DMS79 (cell line): ENCODE measurements at places on chromosomes 4 and X.

DNA sequence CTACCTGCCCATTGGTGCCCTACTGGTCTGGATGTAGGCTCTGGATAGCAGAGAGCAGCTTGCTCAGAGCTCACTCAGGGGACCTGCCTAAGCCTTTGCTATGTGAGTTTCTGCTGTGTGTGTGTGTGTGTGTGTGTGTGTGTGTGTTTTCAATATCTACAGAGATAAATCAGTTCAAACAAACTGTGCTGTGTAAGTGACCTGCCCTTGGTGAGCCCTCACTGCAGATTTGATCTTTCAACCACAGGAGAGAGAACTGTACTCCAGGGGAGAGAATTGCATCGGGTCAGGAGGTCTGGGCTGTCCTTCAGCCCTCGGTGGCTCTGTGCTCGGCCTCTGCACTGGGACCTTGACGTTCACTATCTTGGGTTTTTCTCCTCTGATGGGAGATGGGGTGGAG is 35.0 kb upstream of the CDKN2AIP start:
- DNase-seq, result no peak

DNA sequence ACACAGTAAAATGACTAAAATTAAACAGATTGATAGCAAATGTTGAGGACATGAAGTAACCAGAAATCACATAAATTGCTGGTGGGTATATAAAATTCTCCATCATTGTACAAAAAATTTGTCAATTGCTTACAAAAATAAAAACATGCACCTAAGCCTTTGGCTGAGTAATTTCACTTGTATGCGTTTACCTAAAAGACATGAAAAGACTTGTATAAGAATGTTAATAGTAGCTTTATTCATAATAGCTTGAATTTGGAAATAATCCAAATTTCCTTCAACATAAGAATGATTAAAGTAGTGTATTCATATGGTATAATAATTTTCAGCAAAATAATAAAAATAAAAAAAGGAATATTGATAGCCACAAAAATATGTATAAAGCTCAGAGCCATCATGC is 37.7 kb downstream of the PDHA2 start:
- DNase-seq, result no peak

- no peak for DNase-seq
These were observed 6.7 kb downstream of the SULT1B1 start for GRCh38 chr4:69753686-69754085.

- DNase-seq, result no peak
These were observed 235.2 kb downstream of the FRAS1 start for GRCh38 chr4:78292341-78292740.

GRCh38 chrX:130091980-130092522 is 18.2 kb downstream of the ELF4 start:
- no peak for DNase-seq

DNA sequence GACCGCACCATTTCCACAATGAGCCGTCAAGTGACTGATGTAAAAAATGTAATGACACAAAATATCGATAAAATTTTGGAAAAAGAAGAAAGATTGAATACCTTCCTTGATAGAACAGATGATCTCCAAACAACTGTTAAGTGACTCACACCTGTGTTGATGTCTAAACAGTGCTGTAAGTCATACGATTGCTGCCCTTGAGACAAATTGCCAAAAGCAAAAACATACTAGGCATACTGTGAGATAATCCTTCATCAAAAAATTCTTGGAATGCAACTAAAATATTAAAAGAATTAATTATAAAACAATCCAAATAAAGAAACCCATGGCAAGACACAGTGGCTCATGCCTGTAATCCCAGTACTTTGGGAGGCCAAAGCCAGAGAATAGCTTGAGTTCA is 53.4 kb downstream of the HNRNPD start:
- no peak for DNase-seq

DNA sequence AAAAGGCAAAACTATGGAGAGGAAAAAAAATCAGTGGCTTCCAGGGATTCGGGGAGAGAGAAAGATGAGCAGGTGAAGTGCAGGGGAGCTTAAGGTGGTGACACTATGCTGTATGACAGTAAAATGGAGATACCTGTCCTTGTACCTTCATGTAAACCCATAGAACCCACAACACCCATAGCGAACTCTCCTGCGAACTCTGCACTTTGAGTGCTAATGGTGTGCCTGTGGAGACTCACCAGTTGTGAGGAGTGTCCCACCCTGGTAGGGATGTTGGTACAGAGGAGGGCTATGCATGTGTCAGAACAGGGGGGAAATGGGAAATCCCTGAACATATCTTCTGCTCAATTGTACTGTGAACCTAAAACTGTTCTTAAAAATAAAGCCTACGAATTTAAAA is 42.8 kb downstream of the HMX1 start:
- no peak for DNase-seq

GRCh38 chrX:29902004-29902403 is 313.4 kb upstream of the MAGEB2 start:
- DNase-seq, result no peak

DNA sequence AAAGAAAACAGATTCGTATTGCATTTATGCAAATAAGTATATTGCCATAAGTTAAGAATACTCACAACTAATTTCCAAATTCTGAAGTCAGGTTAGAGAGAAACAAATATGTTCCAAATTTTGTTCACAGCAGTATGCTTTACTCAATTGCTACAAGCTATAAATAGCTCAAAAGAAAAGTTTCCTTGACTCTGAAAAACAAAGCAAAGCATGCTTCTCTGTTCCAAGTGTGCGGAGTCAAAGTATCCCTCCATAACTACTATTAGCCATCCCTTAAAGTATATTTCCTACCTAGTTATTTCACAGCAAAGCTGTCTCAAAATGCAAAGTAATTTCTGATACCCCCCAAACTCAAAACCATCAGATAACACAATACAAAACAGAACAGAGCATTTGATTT is 47.3 kb downstream of the MGST2 start:
- DNase-seq, result no peak

GRCh38 chrX:109635146-109635545 is 10.2 kb upstream of the KCNE5 start:
- no peak for DNase-seq

DNA sequence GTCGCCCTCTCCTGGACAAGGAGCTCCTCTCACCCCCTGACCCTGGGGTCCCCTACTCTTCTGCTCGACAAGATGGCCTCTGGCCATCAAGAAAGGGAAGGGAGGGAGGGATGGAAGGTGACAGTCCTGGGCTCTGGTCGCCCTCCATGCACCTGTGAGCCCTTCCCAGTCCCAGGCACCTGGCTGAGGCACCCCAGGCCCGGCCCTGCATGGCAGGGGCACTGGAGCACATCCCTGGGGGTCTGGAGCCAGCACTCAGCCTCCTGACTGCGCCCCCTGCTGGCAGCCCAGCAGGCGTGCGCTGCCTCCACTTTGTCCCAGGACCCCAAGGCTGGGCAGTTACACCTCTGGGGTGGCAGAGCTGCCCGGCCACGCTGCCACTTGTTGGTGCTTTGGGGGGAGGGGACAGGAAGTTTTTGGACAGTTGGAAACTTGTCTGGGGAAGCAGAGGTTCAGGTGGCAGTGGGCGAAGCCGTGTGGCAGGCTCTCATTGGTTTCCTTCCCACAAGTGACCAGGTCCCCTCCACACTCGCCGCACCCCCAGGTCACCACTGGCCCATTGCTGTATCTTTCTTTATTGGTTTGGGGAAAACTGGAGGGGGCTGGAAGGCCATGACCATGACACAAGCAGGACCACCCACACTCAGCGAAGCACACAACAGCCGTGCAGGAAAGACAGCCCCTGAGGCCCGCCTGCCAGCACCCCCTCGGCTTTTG is 4.3 kb downstream of the PNCK start:
- no peak for DNase-seq

- no peak for DNase-seq
These were observed 138.4 kb downstream of the LDB2 start for GRCh38 chr4:16759931-16760582.

GRCh38 chr4:161988946-161989345 is 174.9 kb downstream of the FSTL5 start:
- DNase-seq, result no peak

DNA sequence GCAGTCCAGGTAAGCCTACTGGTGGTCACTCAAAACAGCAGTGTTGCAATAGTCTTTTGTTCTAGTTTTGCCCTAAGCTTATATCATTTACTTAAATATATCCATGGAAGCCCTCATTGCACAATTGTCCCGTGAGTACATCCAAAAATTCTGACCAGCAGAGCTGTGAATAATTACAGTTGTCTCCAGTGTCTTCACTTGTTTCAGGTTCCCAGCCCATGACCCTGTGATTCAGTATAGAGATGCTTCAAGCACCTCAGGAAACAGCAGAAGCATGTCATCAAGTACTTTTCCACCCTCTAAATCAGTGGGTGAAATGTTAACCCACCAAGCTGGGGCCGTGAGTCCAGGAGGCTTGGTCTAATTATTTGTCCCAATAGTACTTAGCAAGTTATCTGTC is 214.9 kb upstream of the RPS6KA3 start:
- no peak for DNase-seq

DNA sequence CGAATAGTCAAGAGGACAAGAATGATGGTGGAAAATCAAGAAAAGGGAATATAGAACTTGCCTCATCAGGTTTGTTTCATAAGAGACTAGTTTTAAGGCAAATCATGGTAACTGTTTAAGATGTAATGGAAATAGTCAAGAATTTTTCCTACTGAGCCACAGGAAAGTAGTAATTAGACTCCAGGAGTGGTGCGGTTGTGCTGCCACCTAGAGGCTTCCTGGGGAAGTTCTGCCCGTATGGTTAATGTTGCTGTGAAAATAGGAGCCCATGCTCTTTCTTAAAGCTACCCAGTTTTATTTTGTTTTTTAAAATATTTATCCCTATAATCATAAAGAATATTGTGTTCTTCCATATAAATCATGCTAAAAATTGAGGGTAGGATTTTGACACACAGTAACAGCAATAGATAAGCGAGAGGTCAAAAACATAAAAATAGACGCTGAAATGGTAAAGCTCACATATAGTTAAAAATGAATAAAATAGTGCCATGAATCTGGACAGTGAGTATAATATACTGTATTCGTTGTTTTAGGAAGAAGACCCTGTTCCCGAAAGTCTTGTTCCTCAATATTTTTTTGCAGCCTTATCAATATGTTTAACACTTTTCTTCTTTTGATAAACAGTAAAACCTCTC is 87.0 kb downstream of the PHOX2B start:
- no peak for DNase-seq
